ENCODE measurements at places on chromosomes 7 and 10.

- DNase-seq = no peak
These were observed 204.2 kb upstream of the PRPS1L1 start for GRCh38 chr7:18231854-18232253.

DNA sequence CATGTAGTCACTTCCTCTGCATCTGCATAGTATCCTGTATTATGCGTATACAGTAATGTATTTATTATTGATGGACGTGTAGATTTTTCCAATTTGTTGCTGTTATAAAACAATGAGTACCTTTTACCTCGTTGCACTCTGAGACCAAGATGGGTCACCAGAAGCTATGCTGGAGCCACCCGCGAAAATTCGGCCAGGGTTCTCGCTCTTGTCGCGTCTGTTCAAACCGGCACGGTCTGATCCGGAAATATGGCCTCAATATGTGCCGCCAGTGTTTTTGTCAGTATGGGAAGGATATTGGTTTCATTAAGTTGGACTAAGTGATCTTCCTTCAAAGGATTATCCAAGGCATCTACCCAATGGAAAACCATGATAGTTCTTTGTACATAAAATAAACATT lies 1.0 kb downstream of the PSMC2 start:
- no peak for DNase-seq

GRCh38 chr7:91240376-91240941 lies 23.8 kb upstream of the FZD1 start:
- no peak for DNase-seq

GRCh38 chr7:77337456-77337990 lies 78.6 kb downstream of the GSAP start:
- no peak for DNase-seq

- DNase-seq = no peak
These were observed 64.6 kb upstream of the ELN start for GRCh38 chr7:73963252-73963822.

DNA sequence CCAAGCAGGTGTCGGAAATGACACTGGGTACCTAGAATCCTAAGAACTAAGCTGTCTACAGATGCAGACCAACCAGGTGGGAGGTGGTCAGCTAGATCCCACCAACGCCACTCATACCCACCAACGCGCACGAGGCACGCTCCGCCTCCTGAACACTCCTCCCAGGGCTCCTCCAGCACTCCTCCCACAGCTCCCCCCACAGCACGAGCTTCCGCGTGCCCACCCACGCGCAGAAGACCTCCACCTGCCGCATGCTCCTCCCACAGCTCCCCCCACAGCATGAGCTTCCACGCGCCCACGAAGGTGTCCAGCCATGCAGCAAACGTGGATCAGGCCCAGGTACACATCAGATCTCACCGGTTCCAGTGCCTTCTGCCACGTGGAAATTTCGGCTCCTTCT lies 196.0 kb downstream of the MAD1L1 start:
- no peak for DNase-seq

DNA sequence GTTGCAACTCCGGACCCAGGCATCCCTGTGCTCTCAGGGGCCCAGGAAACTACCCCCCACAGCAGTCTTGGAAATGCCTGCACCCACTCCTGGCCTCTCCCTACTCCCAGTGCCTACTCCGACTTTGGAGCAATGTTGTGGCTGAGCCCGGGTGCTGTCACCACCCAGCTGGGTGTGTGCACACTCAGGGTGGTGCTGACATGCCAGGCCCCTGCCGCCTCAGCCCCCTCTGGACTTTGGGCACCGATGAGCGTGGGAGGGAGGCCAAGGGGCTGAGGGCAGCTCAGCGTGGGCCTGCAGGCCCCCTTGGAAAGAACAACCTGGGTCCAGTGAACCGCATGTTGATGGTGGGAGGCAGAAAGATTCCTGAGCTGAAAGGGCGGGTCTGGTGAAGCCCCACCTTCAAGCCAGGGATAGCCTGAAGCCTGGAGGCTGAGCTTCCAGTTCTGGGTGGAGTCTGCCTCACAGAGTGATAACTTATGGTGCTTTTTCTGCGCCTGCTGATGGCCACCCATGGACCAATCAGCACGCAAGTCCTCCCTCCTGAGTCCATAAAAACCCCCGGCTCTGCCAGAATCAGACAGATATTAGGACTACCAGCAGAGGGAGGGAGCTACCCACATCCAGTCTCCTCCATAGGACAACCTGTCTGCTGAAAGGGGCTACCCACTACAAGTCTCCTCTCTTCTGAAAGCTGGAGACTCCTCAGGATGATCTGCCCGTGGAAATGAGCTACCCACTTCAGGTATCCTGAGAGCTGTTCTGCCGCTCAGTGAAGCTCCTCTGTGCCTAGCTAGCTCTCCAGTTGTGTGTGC lies 380.4 kb upstream of the SORCS1 start:
- no peak for DNase-seq
